ENCODE measurements at places on chromosomes 3 and 15.

DNA sequence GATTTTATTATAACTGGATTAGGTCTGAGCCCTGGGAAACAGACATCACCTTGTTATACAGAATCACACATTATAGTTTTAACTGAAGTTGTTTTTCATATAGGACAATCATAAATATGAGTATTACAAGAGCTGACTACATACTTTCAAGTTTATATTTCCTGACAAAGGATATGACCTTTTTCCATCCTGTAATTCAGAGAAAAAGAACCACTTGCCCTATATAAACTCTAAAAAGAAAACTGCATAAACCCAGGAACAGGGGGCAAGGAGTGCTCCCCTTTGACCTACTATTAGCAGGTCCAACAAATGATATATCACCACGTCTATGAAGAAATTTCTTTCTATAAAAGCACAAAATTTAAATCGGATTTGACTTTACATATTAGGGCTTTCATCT, 20.9 kb downstream of the B3GALNT1 start:
- no peak for DNase-seq

- DNase-seq: no peak
Measured at GRCh38 chr3:105555206-105555605, 188.5 kb downstream of the ALCAM start.

GRCh38 chr15:36645106-36645505, 65.7 kb downstream of the CDIN1 start:
- DNase-seq: no peak

DNA sequence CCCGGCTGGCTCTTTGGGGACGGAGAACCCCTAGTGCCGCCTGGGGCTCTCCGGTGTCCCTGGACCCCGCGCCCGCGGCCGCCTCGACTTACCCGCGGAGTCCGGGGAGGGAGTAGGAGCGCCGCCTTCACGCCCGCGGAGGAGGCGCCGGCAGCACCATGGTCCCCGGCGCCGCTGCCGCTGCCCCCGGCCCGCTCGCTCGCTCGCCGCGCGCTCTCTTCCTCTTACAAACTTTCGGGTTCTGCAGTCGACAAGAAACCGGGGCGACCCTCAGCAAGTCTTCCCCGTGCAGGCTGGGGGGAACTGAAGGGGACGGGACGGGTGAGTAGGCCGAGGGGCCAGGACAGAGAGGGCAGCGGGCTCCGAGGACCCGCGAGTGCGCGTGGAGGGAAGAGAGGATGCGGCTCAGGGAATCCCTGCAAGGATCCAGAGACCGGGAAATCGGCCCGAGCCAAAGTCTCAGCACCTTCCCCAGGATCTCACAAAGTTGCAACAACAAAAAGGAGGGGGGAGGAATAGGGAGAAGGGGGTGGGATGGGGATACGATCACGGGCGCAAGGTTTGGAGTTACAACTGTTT, 2.0 kb downstream of the FOXP1 start:
- peak; percentile 3 for DNase-seq

DNA sequence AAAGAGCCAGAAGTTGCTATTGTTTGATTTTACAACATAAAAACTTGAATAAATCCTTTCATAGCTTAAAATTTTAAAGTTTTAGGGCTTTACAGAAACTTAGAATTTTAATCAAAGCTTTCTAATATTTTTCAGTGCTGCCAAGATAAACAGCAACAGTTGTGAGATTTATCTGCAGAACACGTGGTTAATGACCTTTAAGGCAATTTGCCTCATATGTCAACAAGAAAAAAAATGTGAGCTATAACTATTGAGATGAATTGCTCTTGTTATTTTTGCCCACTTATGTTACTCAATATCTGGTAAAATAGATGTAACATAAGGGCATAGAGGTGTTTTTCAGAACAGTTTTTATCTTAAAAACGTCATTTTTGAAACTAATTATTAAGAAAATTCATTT, 96.7 kb upstream of the NECTIN3 start:
- DNase-seq: no peak

GRCh38 chr15:64687688-64688087, 87.7 kb downstream of the RBPMS2 start:
- no peak for DNase-seq

GRCh38 chr3:155602307-155602706, 142.6 kb downstream of the PLCH1 start:
- no peak for DNase-seq

DNA sequence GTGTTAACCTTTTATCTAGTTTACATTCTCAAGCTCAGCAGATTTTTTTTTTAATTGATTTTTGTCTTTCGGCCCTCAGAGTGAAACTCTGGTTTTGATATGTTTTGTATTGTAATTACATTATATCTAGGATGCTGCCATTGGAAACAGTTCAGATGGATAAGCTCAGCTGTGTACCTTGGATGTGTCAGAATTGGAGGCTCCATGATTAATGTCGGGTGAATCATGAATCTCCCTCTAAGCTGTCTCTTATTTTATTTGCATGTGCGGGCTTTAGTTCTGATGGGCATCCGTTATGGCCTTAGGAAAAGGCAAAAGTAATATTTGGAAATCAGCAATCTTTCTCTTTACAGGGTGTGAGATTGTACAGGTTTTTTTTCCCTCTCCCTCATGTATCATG, 4.2 kb downstream of the PTPRG start:
- DNase-seq: no peak

DNA sequence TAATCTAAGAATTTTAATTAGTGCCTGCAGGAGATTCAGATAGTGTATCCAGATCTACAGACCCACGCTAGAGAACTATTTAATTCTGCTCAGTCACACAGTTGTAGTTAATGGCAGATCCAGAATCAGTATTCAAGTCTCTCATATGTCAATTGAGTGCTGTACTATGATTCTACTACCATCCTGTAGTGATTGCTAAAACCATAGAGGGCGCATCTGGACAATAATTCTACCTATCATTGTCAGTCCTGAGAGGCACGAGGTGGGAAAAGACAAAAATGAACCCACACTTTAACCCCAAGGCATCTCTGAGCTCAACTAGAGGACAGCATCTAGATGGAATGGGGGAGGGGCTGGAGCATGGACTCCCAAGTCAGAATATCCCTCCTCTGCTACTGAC, 22.7 kb downstream of the DHX36 start:
- no peak for DNase-seq

DNA sequence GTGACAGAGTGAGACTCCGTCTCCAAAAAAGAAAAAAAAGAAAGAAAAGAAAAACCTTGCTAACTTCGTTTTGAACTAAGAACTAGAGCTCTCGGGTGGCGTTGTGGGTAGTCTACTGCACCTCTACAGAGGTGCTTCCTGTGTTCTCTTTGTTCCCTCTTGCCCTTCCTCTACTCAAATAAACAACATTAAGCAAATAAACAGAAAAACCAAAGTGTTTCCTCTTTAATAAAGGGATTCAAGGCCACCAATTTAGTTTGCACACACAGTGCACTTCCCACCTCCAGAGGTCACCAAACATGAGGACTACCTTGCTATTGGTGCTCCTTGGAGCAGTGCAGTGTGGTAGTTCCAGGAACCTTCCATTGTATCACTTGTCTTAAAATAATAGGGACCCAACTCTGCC, 354.2 kb upstream of the TBL1XR1 start:
- DNase-seq: peak; percentile 52

GRCh38 chr3:34139566-34139965, 341.1 kb downstream of the PDCD6IP start:
- DNase-seq: no peak

GRCh38 chr3:163919154-163919553, 1159.1 kb downstream of the SI start:
- no peak for DNase-seq

DNA sequence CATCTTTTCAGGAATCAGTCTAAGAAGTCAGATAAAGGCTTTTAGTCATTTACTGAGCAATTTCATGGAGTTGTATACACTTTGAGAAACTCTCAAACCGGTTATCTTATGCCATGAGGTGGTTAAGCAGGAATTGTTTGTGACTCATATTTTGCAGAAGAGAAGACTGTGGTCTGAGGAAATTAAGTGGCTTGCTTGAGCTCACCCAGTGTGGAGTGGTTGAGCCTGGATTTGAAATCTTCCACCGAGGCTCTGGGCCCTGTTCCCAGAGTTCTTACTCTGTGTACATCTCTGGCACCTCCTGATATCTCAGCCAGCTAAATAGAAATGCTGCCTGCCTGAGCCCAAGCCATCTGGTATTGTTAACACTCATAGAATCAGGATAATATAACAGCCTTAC, 37.8 kb upstream of the BCL6 start:
- DNase-seq: peak; percentile 58

GRCh38 chr3:120892921-120893320, 15.1 kb upstream of the STXBP5L start:
- no peak for DNase-seq

- no peak for DNase-seq
Measured at GRCh38 chr3:124774327-124774718, 44.1 kb downstream of the UMPS start.

DNA sequence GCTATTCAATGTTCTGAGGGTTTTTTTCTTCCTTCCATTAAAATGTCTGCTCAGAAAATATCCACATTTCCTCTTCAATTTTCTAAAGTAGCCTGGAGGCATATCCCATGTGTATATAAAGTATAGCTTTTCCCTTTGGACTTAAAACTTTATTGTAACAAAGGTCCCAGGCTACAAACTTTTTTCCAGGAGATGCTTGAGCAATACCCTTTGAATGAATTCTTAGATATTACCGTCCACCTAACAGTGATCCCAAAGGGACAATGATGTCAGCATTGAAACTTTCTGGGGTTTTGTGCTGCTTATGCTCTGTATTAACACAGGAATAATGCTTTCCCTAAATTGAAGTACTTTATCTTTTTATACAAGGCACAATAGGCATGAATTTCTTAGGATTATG, 525.2 kb downstream of the CADM2 start:
- DNase-seq: no peak

DNA sequence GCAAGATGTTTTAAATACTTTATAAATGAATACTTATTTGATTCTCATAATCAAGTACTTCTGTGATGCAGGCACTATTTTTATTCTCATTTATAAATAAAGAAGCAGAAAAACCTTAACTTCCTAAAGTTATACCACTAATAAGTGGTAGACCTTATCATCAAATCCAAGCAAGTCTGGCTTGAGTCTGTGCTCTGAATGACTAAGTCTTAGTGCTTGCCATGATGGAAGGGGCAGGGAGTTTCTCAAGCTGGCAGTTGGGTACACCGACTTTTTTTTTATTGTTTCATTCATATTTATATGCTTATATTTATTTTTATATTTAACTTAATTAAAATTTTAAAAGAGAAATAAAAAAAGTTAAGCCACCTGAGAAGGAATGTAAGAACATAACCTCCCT, 23.6 kb downstream of the SLMAP start:
- DNase-seq: no peak

GRCh38 chr3:115164374-115165221, 17.5 kb upstream of the ZBTB20 start:
- DNase-seq: no peak

DNA sequence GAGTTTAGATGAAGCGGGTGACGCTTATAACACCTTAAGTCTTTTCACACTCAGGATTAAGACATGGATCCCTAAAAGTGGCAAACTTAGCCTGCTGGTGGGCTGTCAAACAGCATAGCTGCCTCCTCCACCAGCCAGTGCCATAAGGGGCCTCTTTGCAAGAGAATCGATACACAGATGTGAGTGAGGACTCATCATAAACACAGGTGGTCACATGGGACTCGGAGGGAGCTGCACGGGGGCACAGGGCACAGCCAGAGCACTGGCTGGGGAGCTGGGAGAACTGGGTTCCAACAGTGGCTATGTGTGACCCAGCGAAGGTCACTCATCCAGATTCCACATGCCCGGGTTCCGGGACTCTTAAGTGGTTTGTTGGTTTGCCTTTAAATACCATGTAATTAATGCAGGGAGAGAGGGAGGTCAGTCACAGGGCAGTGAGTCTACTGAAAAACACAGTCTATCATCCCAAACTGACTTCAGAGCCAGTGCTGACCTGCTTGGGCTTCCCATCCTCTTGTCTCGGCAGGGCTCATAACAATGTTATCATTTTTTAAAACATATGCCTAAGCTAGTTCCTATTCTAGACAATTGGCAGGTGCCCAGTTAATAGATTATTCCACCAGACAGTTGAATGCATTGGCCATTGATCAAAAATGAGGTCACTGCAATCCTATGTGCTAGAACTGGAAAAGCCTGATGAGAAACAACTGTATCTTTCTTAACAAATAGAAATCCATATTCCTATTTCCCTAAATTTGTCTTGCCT, 51.8 kb downstream of the SLC12A8 start:
- no peak for DNase-seq

- DNase-seq: no peak
Measured at GRCh38 chr15:58269455-58270414, 131.6 kb downstream of the AQP9 start.

- peak; percentile 15 for DNase-seq
Measured at GRCh38 chr3:160133757-160134156, 91.5 kb upstream of the C3orf80 start.

- peak; percentile 95 for DNase-seq
Measured at GRCh38 chr3:58305882-58306711, at the start of the genes HTD2 and RPP14. Gene HTD2, plus strand, starts transcription at chr3:58306520. Its CDS starts 11,094 bp downstream, at chr3:58317614. Gene RPP14, plus strand, starts transcription at chr3:58306245. Its CDS starts 4,085 bp downstream, at chr3:58310330.

DNA sequence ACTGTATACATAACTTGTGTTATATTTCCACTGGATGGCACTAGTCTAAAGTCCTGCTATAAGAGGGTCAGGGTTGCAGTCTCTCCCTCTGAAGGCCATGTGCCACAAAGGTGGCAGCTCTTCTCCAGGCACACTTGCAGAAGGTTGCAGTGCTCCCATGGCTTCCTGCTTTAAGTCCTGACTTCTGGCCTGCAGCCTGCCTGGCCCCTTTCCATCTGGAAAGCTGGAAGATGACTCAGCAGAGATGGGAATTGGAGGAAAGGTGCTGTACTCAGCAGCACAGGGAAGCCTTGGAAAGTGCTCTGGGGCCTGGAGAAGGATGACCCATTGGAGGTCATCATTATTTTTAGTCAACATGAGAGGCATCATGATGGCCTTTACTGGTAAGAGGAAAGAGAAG, 40.9 kb upstream of the MRPL3 start:
- DNase-seq: no peak

- no peak for DNase-seq
Measured at GRCh38 chr3:170759511-170760173, 110.4 kb downstream of the RPL22L1 start.

DNA sequence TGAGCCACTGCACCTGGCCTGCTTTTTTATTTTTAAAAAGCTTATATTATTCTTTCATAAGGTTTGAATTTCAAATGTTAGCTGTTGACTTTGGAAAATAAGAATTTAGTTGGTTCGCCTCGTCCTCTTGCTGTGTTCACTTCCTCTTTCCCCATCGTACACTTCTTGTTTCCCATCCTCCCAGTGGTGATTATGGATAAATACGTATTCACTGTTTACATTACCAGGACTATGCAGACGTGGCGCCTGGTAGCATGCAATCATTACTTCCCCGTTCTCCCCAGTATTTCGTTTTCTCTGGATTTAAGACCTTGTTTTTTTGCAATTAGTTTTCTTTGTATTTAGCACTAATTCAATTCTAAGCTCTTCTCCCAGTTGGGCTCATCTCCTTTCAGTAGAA, 70.1 kb downstream of the LMLN start:
- DNase-seq: no peak

GRCh38 chr3:76646921-76647562, 392.9 kb upstream of the ROBO2 start:
- no peak for DNase-seq

DNA sequence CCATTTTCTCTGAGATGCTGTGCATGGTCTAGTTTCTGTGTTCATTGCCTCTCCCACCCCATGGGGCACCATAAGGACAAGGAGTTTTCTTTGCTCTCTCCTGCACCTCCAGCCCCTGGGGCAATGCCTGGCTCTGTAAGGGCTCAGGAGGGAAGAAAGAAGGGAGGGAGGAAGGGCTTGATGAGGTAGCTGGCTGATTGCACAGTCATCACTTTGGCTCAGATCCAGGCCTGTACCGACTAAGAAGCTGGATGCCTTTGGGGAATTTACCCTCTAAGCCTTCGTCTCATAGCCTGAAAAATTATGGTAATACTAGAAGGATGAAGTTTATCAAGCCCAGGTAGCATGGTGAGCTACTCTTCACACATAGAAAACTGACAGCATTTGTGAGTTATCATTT, 382.9 kb downstream of the GABRG3 start:
- no peak for DNase-seq

Measured in T-helper 2 cell (primary cell).